Stimulated activated naive B cell treated with anti-CD40 and anti-IgM and Interleukin-4, amounts not matched to agents 10 μg/mL and 1 μg/mL and 100 μg/mL, for 72 hours (primary cell): ENCODE measurements at places on chromosomes 4 and X.

DNA sequence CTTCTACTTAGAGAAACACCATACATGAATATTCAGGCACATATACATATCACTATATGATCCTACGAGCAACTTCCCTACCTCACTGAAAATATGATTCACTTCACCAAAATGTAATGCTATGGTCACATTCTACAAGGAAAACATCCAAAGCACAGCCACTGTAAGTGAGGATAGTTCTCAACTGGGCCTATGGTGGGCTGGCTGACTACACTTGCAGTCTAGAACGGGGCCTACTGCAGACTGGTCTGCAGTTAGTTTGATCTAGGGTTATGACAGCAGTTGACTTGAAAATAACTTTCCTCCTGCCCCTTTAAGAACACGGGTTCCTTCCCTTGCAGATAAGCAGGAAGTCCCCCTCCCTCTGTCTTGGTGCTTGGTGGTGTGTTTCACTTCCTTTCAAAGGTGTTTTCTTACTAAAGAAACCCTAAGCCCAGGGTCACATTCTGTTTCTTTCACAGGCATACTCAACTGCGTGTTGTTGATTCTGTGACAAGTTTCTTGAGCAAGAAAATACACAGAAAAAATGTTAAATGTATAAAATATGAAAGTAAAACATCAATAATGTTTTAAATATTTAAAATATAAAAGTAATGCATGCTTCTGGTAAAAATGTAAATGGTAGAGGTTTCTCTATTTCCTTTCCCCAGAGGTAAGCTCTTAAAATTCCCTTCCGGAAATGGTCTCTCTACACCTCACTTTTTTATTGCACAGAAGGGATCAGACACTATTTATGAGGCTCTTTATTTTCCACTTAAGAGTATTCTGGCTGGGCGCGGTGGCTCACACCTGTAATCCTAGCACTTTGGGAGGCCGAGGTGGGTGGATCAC lies 18.0 kb upstream of the TMSB4X start:
- peaks cover 49% of the 10 kb centered on the region for H3K4me1 ChIP-seq
- peak; percentile 74 for DNase-seq
- H3K27me3 ChIP-seq = peaks cover 4% of the 10 kb centered on the region
- H3K27ac ChIP-seq = peak overlapping the region; percentile 98
- no peaks in the 10 kb centered on the region for H3K36me3 ChIP-seq
- H3K4me3 ChIP-seq = peak overlapping the region; percentile 85

GRCh38 chrX:10983526-10983925 lies 127.6 kb upstream of the HCCS start:
- no peak overlapping the region for H3K4me3 ChIP-seq
- H3K27ac ChIP-seq = no peak overlapping the region
- H3K36me3 ChIP-seq = no peaks in the 10 kb centered on the region
- DNase-seq = no peak
- H3K27me3 ChIP-seq = no peaks in the 10 kb centered on the region
- H3K4me1 ChIP-seq = no peaks in the 10 kb centered on the region

- H3K4me3 ChIP-seq = no peak overlapping the region
- H3K36me3 ChIP-seq = no peaks in the 10 kb centered on the region
- peaks cover 49% of the 10 kb centered on the region for H3K27me3 ChIP-seq
- peaks cover 2% of the 10 kb centered on the region for H3K4me1 ChIP-seq
- peak overlapping the region; percentile 34 for H3K27ac ChIP-seq
Measured at GRCh38 chr4:4182835-4183568, 43.7 kb downstream of the OTOP1 start.

GRCh38 chr4:76558396-76559235 lies 123.6 kb downstream of the SHROOM3 start:
- peaks cover under 1% of the 10 kb centered on the region for H3K4me1 ChIP-seq
- no peaks in the 10 kb centered on the region for H3K27me3 ChIP-seq
- no peak overlapping the region for H3K27ac ChIP-seq
- no peaks in the 10 kb centered on the region for H3K36me3 ChIP-seq
- DNase-seq = no peak

DNA sequence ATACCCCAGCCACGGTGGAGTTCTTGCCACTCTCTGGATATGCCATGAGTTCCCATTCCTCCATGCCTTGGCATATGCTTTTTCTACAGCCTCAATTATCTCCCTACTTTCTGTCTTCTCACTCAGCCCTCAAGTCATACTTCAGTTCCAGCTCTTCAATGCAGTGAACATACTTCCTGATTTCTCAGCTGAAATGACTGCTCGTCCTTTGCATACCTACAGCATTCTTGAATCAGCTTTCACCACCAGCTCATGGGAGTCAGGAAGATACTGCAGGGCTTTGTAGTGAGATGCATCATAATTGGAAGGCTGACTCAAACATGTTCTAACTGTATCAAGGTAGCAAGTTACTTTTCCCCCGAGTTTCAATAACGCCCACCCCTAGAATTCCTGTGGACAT lies 118.4 kb downstream of the APBB2 start:
- H3K27ac ChIP-seq = no peak overlapping the region
- H3K36me3 ChIP-seq = no peaks in the 10 kb centered on the region
- H3K4me3 ChIP-seq = no peak overlapping the region
- H3K27me3 ChIP-seq = no peaks in the 10 kb centered on the region
- H3K4me1 ChIP-seq = no peaks in the 10 kb centered on the region
